ENCODE measurements at places on chromosomes 12 and 14. TPM values are rescaled to one million over a fixed set of nuclear protein-coding genes. Genes with fewer than 3 reads are reported as not detected.

The PGAM5 gene
- 26.1 TPM for total RNA-seq

The TAS2R50 gene
- not detected for total RNA-seq

The NPC2 gene
- total RNA-seq, result 156 TPM

The KRT6C gene
- total RNA-seq, result not detected

The C12orf54 gene
- total RNA-seq, result not detected

The STAC3 gene
- 1.3 TPM for total RNA-seq

The TEX52 gene
- not detected for total RNA-seq

Data from GM23248 (cell line).